Prostate gland (tissue), 2 donors: ENCODE measurements at places on chromosomes 6 and 20.

- no peak for DNase-seq
These were observed 58.1 kb downstream of the PSMG4 start for GRCh38 chr6:3316818-3317217.

GRCh38 chr6:138719011-138719635 is 54.4 kb upstream of the CCDC28A start:
- DNase-seq: no peak

GRCh38 chr6:164184410-164184809 is 769.9 kb downstream of the QKI start:
- DNase-seq: no peak

GRCh38 chr6:125414507-125414906 is 112.7 kb upstream of the HDDC2 start:
- no peak for DNase-seq

- DNase-seq: no peak
These were observed 10.5 kb downstream of the GNAS-AS1 start for GRCh38 chr20:58839991-58840747.

- DNase-seq: no peak
These were observed 230.0 kb upstream of the BTBD3 start for GRCh38 chr20:11687546-11688292.

GRCh38 chr20:46751856-46752255 is 42.4 kb downstream of the SLC2A10 start:
- no peak for DNase-seq

- no peak for DNase-seq
These were observed 77.9 kb upstream of the BMP5 start for GRCh38 chr6:55953335-55953734.

DNA sequence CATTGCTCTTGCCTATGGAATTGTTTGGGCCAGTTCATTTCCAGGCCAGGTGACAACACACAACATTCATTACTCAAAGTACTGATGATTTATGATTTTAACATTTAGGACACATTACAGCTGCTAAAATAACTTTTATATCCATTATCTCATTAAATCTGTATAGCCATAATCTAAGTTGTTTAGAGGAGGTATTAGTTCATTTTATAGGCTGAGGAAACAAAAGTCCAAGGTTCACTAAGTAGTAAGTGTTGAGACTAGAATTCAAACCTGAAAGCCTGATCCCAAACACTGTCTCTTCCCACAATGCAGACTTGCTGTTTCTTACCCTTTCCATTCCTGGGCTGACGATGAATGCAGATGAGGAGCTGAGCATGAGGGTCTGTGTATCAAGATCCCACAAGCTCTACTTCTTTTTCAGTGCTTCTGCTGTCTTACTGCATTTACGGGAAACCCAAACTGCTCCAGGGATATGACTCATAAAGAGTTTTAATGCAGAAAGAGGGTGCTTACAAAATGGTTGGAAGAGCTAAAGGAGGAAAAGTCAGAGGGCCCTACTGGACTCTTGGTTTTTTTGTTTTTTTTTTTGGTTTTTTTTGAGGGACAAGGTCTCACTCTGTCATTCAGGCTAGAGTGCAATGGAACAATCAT is 17.9 kb downstream of the TENT5A start:
- no peak for DNase-seq

- DNase-seq: no peak
These were observed 6.9 kb upstream of the PHACTR1 start for GRCh38 chr6:12709556-12710232.

DNA sequence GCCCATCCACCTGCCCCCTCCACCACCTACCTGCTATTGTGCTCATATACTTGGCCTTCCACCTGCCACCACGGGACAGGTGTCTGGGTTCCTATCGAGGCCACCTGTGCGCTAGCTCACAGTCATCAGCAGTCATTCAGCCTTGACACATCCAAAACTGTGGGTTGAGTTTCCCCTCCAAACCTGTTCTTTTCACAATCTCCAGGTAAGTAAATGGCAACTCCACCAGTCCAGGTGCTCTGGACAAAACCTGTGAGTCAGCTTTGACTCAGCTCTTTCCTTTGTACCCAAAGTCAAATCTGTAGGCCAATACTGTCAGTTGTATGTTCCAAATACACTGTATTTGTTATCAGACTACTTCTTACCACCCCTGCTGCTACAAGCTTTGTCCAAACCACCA is 52.6 kb downstream of the SPTLC3 start:
- DNase-seq: no peak

GRCh38 chr6:6884916-6885315 is 222.8 kb upstream of the RREB1 start:
- no peak for DNase-seq

DNA sequence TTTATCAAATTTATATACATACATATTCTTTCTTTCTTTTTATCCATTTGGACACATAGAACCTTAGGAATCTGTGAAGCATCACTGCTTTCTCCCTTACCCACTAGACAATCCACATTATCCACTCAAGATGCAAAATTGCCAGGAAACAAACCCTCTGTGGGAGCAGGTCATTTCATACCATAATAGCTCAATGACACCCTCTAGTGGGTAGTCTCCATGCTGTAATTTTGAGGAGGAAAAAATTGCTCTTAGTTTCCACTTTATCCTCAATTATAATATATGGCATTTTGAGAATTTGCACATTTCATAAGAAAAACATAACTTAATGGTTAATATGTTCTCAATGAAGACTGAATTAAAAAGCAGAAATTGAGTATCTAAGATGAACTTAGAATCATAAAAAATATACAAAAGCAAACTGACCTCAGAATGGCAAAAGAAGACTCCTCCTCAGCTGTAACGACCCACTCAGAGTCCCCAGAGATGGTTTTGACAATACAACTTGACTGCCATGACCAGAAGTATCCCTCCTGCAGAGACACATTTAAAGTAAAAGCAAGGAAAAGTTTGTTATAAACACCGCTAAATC is 164.1 kb downstream of the FRK start:
- DNase-seq: no peak

GRCh38 chr6:137683916-137684315 is 183.1 kb upstream of the TNFAIP3 start:
- DNase-seq: no peak

DNA sequence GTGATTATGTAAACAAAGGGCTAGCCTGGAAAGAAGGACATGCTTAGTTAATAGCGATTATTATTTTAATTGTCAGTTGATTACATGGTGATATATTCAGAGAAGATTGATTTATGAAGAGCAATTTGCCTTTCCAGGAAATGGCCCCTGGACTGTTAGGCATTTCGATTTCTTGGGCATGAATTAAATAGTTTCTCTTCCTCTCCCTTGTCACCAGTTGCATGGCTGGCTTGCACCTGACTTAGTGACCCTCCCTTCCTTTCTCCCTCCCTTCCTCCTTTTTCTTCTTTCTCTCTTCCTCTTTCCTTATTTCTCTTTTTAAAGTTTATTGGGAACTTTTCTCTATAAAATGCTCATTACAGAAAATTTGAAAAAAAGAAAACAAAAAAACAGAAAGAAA is 235.4 kb downstream of the CDC5L start:
- no peak for DNase-seq

DNA sequence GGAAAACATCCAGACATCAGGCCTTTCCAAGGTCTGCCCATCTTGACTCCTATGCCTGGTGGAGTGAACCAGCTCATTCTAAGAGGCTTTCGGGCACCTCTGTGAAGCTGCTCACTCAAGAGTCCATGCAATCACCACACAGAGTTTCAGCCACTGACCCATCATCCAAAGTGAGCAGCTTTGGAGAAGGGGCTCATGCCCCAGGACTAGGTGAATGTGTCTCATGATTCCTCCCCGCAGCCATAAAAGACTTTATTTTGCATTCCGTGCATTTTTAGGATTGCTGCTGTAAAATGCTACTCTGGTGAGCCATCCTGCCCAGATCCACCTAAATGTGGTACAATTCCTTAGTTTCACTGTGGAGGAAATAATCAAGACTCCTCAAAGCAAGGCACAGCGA is 44.5 kb upstream of the EZR start:
- DNase-seq: no peak

DNA sequence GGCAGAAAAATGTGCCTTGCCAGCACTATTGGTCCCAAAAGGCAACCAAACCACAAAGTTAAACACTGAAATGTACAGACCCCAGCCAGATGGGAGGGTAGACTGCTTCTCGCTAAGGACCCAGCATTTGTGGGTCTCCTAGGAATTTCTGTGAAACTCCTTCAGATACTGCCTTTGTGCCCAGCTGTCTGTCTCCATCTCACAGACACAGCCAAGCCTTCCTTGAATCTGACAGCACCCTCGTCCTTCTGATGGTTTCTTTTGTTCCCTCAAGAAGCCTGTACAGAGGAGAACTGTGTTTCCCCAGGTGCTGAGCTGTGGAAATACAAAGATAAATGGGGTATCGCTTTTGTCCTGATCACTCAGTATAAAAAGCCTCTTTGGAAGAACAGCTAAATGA is 254.0 kb upstream of the TAB2 start:
- DNase-seq: no peak

- DNase-seq: no peak
These were observed 227.5 kb downstream of the ATXN1 start for GRCh38 chr6:16533721-16534136.

DNA sequence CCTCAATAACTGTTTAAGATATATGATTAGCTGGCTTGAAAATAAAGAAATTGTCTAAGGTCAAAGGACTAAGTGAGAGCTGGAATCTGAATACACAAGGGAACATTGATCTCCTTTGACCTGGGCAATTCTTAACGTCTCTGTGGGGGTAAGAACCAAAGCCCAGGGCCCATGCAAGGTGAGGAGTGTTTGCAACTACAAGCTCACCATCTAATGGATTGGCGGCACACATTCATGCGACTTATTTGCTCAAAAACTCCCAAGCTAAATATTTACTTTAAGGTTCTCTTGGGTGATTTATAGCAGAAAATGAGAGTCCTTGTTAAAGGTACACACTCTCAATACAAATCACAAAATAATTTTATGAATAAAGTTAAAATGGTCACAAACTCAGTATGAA is 392.0 kb upstream of the FLRT3 start:
- DNase-seq: no peak

DNA sequence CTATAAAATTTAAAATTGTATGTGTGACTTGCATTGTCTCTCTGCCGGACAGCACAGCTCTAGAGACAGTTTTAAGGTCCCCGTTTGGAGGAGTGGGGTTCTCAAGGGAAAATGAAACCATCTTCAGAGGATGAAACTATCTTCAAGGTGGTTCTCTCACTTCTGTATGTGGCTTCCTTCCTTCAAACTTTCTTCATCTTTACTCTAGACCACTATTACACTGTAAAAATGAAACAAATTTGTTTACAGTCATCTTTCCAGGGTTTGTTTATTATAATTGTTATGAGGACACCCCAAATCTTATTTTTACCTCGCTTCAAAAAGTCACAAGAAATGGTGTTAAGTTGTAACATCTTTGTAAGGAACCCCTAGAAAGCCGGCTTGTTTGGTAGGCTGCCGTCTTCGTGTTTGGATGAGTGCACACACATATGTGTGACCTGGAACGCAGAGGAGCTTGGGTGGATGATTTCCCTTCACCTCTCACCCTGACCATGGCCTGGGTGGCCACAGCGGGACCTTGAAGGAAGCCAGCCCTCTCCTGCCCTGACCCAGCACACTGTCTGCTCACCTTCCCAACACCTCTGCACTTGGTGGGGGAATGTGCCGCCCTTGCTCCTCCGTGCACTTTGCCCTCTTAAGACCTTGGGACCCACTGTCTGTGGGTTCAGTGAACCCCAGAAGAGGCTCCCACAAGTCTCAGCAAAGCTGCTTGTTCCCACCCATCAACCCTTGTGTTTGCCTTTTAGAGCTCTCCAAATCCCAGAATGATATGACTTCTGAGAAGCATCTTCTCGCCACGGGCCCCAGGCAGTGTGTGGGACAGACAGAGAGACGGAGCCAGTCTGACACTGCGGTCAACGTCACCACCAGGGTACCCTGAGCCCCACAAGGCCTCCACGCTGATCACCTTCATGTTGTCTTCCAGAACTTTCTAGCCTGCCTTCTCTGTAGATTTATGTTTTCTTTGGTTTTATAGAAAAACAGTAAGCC is 67.8 kb downstream of the SYTL3 start:
- no peak for DNase-seq

DNA sequence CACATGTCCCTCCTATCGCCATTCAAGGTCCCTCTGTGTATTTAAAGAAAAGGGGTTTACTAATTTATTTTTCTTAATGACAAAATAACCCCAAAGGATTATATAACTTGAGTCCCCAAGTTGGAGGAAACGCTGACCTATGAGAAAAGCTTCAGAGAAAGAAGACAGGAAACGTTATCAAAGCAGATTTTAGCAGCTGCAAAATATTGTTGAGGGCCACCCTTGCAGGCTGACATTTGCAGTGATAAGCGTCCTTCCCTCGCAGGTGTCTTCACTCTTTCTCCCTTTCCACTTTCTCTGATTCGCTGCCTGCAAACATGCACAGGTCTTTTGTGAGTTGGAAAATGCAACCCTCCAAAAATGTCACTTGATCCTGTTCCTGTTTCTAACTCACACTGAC is 103.2 kb upstream of the RIPOR2 start:
- DNase-seq: no peak

DNA sequence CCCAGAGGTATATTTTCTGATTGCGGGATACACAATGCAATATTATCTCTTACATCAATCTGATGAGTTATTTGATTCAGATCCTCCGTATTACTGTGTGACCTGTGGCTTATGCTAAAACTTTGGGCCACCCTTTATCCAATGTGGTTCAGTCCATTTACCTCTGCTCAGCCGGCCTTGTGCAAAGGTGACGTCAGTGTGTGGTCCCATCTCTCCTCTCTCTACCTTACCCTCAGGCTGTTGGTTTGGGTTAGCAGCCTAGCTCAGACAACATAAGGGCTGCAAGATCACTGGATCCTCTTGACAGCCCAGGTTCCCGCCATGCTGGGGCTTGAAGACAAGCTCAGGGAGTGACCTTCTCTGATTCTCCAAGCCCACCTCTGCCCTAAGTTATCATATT is 33.0 kb downstream of the SNHG17 start:
- DNase-seq: no peak

- DNase-seq: no peak
These were observed 278.3 kb upstream of the SGK1 start for GRCh38 chr6:134596191-134596590.

DNA sequence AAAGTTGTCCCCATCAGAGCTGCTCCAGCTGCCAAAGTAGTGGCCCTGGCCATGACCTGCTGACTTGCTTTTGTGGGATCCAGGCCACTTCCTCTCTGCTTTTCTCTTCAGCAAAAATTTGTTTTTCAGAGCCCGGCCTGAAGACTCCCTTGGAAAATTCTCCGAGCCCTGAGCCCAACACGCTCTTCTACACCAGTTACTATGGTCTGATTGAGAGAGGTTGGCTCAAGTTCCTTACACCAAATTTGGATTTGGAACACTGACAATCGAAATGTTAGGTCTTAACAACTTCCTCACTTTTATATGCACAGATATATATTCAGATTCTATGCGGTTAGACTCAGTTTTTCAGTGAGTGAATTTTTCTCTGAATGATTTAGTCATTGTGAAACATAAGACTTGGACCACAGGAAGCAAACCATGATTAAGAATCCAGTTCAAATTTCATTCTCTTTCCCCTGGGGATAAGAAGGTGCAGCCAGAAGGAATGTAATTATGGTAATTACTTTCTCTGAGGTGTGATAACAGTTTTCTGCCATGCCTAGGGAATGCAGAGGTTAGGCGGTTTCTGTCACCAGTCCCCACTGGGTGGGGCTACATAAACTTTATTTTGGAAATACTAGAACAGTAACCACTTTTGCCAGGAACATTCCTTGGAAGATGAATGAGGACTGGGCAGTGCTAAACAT is 365.2 kb downstream of the SYNE1 start:
- no peak for DNase-seq

- DNase-seq: no peak
These were observed 62.0 kb downstream of the HIVEP2 start for GRCh38 chr6:142883011-142883410.

GRCh38 chr6:128024969-128025368 is 124.1 kb upstream of the THEMIS start:
- no peak for DNase-seq

GRCh38 chr20:40980828-40981310 is 47.8 kb upstream of the TOP1 start:
- no peak for DNase-seq
